ENCODE measurements at places on chromosomes 6 and 20. TPM values are rescaled to one million over a fixed set of nuclear protein-coding genes. Genes with fewer than 3 reads are reported as not detected.

The RXRB gene
- 11.5 TPM for polyA plus RNA-seq

The OSER1 gene
- polyA plus RNA-seq, result 40.8 TPM

The KCNQ2 gene
- polyA plus RNA-seq, result not detected

The SIRPD gene
- polyA plus RNA-seq, result 0.11 TPM

The HLA-DRA gene
- polyA plus RNA-seq, result 6.9 TPM

The FOXA2 gene
- not detected for polyA plus RNA-seq

The SERPINB6 gene
- 47.1 TPM for polyA plus RNA-seq

The CD40 gene
- 3.1 TPM for polyA plus RNA-seq

The DDX43 gene
- polyA plus RNA-seq, result 0.70 TPM

The MRS2 gene
- 27.1 TPM for polyA plus RNA-seq

The B3GALT4 gene
- polyA plus RNA-seq, result 22.2 TPM

The MLN gene
- polyA plus RNA-seq, result not detected

The PMEPA1 gene
- 1.2 TPM for polyA plus RNA-seq

The SIGLEC1 gene
- polyA plus RNA-seq, result not detected

The WFDC12 gene
- not detected for polyA plus RNA-seq

The NKX2-2 gene
- polyA plus RNA-seq, result not detected

The C20orf141 gene
- polyA plus RNA-seq, result not detected

The OPN5 gene
- polyA plus RNA-seq, result not detected

The TTK gene
- not detected for polyA plus RNA-seq

The PARD6B gene
- 0.93 TPM for polyA plus RNA-seq

The KIF6 gene
- not detected for polyA plus RNA-seq

The TTLL9 gene
- polyA plus RNA-seq, result 0.25 TPM

The CCN6 gene
- 0.09 TPM for polyA plus RNA-seq

The SLC4A11 gene
- 0.37 TPM for polyA plus RNA-seq

The WFDC10B gene
- not detected for polyA plus RNA-seq

The ASIP gene
- polyA plus RNA-seq, result not detected

The TAAR8 gene
- not detected for polyA plus RNA-seq

The TCF19 gene
- polyA plus RNA-seq, result 6.2 TPM

The PDYN gene
- polyA plus RNA-seq, result not detected

The MUC22 gene
- not detected for polyA plus RNA-seq

The TMEM217 gene
- 0.31 TPM for polyA plus RNA-seq

The LRRC1 gene
- 2.2 TPM for polyA plus RNA-seq

The VIP gene
- not detected for polyA plus RNA-seq

The FAXC gene
- not detected for polyA plus RNA-seq

The CTAGE9 gene
- polyA plus RNA-seq, result not detected

The NMBR gene
- polyA plus RNA-seq, result not detected

The NXT1 gene
- polyA plus RNA-seq, result 102 TPM

The PAK5 gene
- polyA plus RNA-seq, result not detected

The PSORS1C1 gene
- polyA plus RNA-seq, result 0.60 TPM

The EMILIN3 gene
- not detected for polyA plus RNA-seq

The MEP1A gene
- polyA plus RNA-seq, result not detected

The ZNF334 gene
- not detected for polyA plus RNA-seq

The GSTA3 gene
- not detected for polyA plus RNA-seq

The ATP6V1G2 gene
- 0.84 TPM for polyA plus RNA-seq

The CPXM1 gene
- polyA plus RNA-seq, result not detected

The MTFR2 gene
- polyA plus RNA-seq, result 0.55 TPM

The COL12A1 gene
- polyA plus RNA-seq, result not detected

The BMP5 gene
- not detected for polyA plus RNA-seq

The KCNB1 gene
- not detected for polyA plus RNA-seq

The FNDC11 gene
- 0.41 TPM for polyA plus RNA-seq

The JAG1 gene
- polyA plus RNA-seq, result 1.9 TPM

The TNXB gene
- polyA plus RNA-seq, result 0.31 TPM

The NKX2-4 gene
- polyA plus RNA-seq, result not detected

All from CD4-positive, alpha-beta memory T cell (primary cell).